CD4-positive, CD25-positive, alpha-beta regulatory T cell (primary cell): ENCODE measurements at places on chromosomes 7 and 10. TPM values are rescaled to one million over a fixed set of nuclear protein-coding genes. Genes with fewer than 3 reads are reported as not detected.

GRCh38 chr7:111771638-111772037, 209.3 kb upstream of the IMMP2L start:
- no peak for DNase-seq

DNA sequence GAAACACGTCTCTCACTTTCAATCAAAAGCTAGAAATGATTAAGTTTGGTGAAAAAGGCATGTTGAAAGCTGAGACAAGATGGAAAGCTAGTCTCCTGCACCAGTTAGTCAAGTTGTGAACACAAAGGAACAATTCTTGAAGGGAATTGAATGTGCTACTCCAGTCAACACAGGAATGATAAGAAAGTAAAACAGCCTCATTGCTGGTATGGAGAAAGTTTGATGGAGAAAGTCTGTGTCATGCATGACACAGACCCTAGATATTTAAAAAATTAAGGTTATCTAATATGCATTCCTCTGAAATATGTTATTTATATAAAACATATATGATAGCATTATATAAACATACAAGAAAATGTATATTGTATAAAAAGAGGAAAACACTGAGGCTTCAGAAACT, 699.4 kb upstream of the FZD8 start:
- DNase-seq, result no peak

- no peak for DNase-seq
These were observed 38.5 kb upstream of the SEMA3C start for GRCh38 chr7:80957226-80957777.

GRCh38 chr7:922334-923107, 32.0 kb downstream of the ADAP1 start:
- DNase-seq, result peak; percentile 26

DNA sequence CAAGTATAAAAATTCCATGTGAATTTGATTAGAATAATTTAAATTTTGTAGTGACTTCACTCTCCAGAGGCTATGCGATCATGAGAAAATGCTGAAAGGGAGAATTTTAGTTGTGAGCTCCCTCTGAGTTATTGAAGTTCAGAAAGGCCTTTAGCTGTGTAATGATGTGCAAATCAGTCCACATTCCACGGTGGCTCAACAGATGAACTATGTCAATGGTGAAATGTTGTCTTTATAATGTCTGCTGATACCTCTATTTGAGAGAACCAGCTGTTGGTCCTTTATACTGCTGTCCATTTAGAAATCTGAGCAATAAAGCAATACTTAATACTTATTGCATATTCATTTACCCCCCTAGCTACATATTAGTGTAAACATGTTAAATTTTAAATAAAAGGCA, 7.1 kb upstream of the ITGB8 start:
- no peak for DNase-seq

- peak; percentile 79 for DNase-seq
These were observed 10.8 kb downstream of the LFNG start for GRCh38 chr7:2530071-2530987.

DNA sequence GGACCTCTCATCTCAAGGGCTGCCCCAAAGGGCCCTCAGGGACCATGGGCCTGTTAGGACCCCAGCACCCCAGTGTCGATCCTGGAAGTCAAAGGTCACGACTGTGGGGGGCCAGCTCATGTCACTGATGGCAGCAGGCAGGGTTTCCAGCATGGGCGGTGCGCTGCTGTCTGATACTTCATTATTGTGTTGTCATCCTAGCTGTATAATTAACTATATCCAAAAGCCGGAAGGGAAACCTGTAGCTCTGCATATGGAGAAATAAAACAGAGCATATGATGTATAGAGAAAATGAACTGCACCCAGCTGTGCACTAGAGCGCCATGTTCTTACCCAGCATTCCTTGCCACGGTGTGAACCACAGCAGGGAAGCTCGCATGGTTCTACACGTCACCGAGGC, 196.3 kb downstream of the EBF3 start:
- DNase-seq, result no peak

GRCh38 chr7:155169498-155170065, 99.5 kb downstream of the HTR5A start:
- no peak for DNase-seq

- DNase-seq, result no peak
These were observed 111.8 kb downstream of the TBXAS1 start for GRCh38 chr7:139940866-139941265.

DNA sequence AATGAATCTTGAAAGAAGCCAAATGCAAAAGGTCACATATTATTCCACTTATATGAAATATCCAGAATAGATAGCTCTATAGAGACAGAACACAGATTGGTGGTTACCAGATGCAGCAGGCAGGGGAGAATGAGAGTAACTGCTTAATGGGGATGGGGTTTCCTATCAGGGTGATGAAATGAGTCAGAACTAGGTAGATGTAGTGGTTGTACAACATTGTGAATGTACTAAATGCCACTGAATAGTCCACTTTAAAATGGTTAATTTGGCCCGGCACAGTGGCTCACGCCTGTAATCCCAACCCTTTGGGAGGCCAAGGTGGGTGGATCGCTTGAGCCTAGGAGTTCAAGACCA, 9.4 kb upstream of the SLC25A28 start:
- DNase-seq, result no peak

DNA sequence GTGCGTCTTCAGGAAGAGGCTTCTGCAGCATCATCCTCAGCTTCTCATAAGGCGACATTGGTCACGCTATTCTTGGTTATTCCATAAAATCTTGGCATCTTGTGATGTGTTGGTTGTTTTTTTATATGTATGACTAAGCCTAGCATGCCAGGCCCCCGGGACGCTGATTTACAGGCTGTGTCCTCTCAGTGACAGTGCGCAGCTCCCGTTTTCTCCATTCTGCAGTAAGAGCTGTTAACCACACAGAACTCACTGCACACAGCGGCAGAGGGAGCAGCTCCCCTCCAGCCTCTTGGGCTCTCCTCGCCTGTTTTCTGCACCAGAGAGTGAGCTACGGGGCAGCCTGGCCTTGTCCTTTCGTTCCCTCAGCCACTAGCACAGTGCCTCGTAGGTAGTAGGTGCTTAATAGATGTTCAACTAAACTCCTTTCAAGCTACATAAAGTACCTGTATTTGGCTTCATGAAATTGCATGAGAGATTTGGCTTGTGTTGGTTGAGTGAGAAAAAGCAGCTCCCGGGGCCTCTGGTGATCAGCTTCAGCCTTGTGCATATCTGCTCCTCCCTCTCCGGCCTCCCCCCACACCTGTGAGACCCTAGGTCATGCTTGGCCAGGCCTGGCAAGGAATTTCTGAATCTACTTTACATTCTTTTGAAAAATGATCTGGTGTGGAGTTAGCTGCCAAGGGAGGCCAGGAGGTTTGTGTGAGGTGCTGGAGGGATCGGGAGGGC, 116.2 kb downstream of the WDR37 start:
- no peak for DNase-seq

- no peak for DNase-seq
These were observed 15.3 kb downstream of the RASGEF1A start for GRCh38 chr10:43251419-43252165.

- no peak for DNase-seq
These were observed 171.3 kb downstream of the MLLT10 start for GRCh38 chr10:21705142-21705827.

DNA sequence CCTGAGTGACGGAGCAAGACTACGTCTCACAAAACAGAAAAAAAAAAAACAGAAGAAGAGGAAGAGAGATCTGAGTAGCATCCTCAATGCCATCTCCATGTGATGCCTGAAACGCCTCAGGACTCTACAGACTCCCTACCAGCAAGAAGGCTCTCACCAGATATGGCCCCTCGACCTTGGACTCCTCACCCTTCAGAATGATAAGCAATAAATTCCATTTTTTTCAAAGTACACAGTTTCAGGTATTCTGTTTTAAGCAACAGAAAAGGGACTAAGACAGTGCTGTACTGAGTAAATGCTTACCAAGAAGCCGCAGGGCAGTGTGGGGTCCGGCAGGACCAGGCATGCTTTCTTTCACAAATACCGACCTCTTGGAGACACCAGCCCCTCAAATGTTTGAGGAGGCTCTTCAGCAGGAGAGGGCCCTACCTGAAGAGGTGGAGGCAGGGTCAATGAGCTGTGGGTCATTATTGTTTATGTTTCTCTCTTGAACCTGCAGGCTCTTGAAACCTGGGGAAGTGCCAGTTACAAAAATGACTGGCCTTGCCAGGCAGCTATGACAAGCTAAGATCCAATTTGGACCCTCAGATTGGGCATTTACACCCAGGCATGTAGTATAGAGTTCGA, 204.1 kb upstream of the LYZL1 start:
- DNase-seq, result no peak

- DNase-seq, result peak; percentile 35
These were observed 10.1 kb downstream of the AVPI1 start for GRCh38 chr10:97676770-97677581.

GRCh38 chr10:95181726-95182125, 12.3 kb upstream of the ACSM6 start:
- no peak for DNase-seq

GRCh38 chr10:59617996-59618395, 91.7 kb downstream of the SLC16A9 start:
- DNase-seq, result no peak

GRCh38 chr7:37670436-37670835, 13.1 kb upstream of the GPR141 start:
- no peak for DNase-seq

GRCh38 chr10:36118314-36118713, 476.2 kb upstream of the FZD8 start:
- no peak for DNase-seq

DNA sequence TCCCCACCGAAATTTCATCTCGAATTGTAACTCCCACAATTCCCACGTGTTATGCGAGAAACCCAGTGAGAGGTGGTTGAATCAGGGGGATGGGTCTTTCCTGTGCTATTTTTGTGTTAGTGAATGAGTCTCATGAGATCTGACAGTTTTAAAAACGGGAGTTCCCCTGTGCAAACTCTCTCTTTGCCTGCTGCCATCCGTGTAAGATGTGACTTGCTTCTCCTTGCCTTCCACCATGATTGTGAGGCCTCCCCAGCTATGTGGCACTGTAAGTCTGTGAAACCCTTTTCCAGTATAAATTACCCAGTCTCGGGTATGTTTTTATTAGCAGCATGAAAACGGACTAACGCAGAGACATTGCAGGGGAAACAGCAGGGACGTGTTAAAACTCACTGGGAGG, 5.3 kb upstream of the OLAH start:
- no peak for DNase-seq

- DNase-seq, result peak; percentile 40
These were observed 15.6 kb downstream of the LYZL1 start for GRCh38 chr10:29304264-29304994.

GRCh38 chr7:73555411-73555982, 2.0 kb downstream of the BCL7B start:
- no peak for DNase-seq

DNA sequence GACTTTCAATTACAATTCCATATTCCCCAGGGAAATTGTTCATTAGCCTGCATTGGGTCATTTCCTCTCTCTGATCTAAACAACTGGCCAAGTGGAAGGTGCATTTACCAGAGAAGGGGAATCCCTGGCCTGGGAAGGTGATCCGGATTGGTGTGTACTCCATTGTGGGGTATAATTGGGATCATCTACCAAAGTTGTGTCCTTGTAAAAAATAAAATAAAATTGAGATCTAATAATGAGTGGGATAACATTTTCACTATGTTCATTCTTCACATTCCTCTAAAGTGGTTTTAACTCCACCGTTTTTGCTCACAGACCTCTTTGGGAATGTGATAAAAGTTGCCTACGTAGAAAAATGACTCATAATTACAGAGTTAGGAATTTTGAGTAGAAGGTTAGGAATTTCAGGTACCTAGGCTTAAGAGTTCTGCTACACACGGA, 22.8 kb downstream of the ARL5B start:
- no peak for DNase-seq

Gene FAM180A
- not detected for total RNA-seq

Gene BUD31
- total RNA-seq, result 130 TPM

Gene OR2A1
- total RNA-seq, result not detected

Gene LDB3
- not detected for total RNA-seq

Gene TMEM254
- total RNA-seq, result 10.7 TPM

Gene SP4
- total RNA-seq, result 43.5 TPM

Gene SRRM3
- not detected for total RNA-seq

Gene NFKB2
- 385 TPM for total RNA-seq

Gene PTPRN2
- total RNA-seq, result 1.6 TPM

Gene LOXL4
- not detected for total RNA-seq

Gene MMP21
- total RNA-seq, result 0.59 TPM
